ENCODE measurements at places on chromosomes 1 and 21.

GRCh38 chr1:152996633-152997400 lies 4.7 kb upstream of the SPRR3 start:
- H3K4me1 ChIP-seq, result no peaks in the 10 kb centered on the region
- no peaks in the 10 kb centered on the region for H3K36me3 ChIP-seq
- peaks cover 9% of the 10 kb centered on the region for H3K27me3 ChIP-seq
- DNase-seq, result no peak

GRCh38 chr1:16905868-16906702 lies 10.3 kb downstream of the RNU1-2 start:
- no peak overlapping the region for H3K4me3 ChIP-seq
- DNase-seq, result no peak
- H3K27ac ChIP-seq, result no peak overlapping the region
- peaks cover 1% of the 10 kb centered on the region for H3K27me3 ChIP-seq
- peaks cover 16% of the 10 kb centered on the region for H3K4me1 ChIP-seq
- no peaks in the 10 kb centered on the region for H3K36me3 ChIP-seq

GRCh38 chr1:234980645-234981396 lies 147.8 kb downstream of the TOMM20 start:
- no peaks in the 10 kb centered on the region for H3K36me3 ChIP-seq
- H3K4me1 ChIP-seq, result peaks cover 46% of the 10 kb centered on the region
- H3K27me3 ChIP-seq, result no peaks in the 10 kb centered on the region
- DNase-seq, result peak; percentile 51
- peak overlapping the region; percentile 97 for H3K27ac ChIP-seq
- H3K4me3 ChIP-seq, result peak overlapping the region; percentile 43

- no peak overlapping the region for H3K4me3 ChIP-seq
- H3K27me3 ChIP-seq, result peaks cover 4% of the 10 kb centered on the region
- no peak overlapping the region for H3K27ac ChIP-seq
- DNase-seq, result no peak
Measured at GRCh38 chr1:63129855-63130254, 192.5 kb upstream of the FOXD3 start.

- H3K27ac ChIP-seq, result peak overlapping the region; percentile 13
- peaks cover 15% of the 10 kb centered on the region for H3K36me3 ChIP-seq
- H3K27me3 ChIP-seq, result no peaks in the 10 kb centered on the region
Measured at GRCh38 chr1:116525440-116525839, 45.4 kb downstream of the CD58 start.

DNA sequence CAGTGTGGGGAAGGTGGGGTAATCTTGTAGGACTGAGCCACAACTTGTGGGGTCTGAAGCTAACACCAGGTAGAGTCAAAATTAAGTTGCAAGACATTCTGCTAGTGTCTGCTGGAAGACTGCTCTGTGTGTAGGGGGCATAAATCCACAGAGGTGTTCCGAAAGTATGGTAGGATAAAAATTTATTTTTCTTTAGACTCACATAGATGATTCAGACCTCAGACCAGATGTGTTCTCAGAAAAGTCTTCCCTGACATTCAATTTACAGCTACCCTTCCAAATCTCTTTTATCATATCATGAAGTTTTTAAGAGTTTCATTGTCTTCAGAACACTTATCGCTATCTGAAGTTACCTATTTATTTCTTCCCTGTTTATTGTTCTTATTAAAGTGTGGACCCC lies 21.3 kb downstream of the DUSP10 start:
- H3K27ac ChIP-seq, result no peak overlapping the region
- peaks cover 17% of the 10 kb centered on the region for H3K36me3 ChIP-seq
- H3K4me1 ChIP-seq, result peaks cover 23% of the 10 kb centered on the region
- DNase-seq, result no peak
- no peak overlapping the region for H3K4me3 ChIP-seq
- H3K27me3 ChIP-seq, result no peaks in the 10 kb centered on the region

GRCh38 chr1:185971688-185972087 lies 237.5 kb downstream of the HMCN1 start:
- H3K27ac ChIP-seq, result no peak overlapping the region
- H3K4me1 ChIP-seq, result no peaks in the 10 kb centered on the region
- no peak overlapping the region for H3K4me3 ChIP-seq
- no peak for DNase-seq
- peaks cover 6% of the 10 kb centered on the region for H3K27me3 ChIP-seq

GRCh38 chr1:110462964-110463363 lies 12.0 kb downstream of the PROK1 start:
- no peak overlapping the region for H3K27ac ChIP-seq
- DNase-seq, result no peak
- H3K27me3 ChIP-seq, result no peaks in the 10 kb centered on the region
- H3K4me1 ChIP-seq, result peaks cover 2% of the 10 kb centered on the region
- H3K36me3 ChIP-seq, result no peaks in the 10 kb centered on the region
- H3K4me3 ChIP-seq, result no peak overlapping the region

- DNase-seq, result no peak
- no peaks in the 10 kb centered on the region for H3K4me1 ChIP-seq
- H3K27me3 ChIP-seq, result peaks cover 8% of the 10 kb centered on the region
- no peak overlapping the region for H3K27ac ChIP-seq
- no peak overlapping the region for H3K4me3 ChIP-seq
Measured at GRCh38 chr1:221309723-221310122, 430.5 kb downstream of the HLX start.

DNA sequence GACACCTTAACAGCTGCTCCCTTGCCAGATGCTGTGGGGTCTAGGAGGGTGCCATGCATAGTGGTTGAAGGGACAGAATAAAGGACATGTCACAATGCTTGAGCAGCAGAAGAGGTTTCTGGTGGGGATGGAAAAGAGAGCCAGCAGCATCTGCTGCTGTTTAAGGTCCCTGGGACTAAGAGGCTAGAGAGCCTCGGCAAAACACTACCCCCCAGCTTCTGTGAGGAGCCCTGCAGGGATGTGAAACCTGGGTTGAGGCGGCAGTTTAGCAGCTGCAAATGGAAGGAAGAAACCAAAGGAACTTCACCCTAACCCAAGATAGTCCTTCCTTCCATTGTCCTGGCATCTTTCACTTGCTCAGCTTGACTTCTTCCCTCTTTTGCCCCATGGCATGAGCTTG lies 39.4 kb downstream of the PLXNA2 start:
- no peaks in the 10 kb centered on the region for H3K36me3 ChIP-seq
- no peak overlapping the region for H3K4me3 ChIP-seq
- no peak for DNase-seq
- H3K4me1 ChIP-seq, result no peaks in the 10 kb centered on the region

DNA sequence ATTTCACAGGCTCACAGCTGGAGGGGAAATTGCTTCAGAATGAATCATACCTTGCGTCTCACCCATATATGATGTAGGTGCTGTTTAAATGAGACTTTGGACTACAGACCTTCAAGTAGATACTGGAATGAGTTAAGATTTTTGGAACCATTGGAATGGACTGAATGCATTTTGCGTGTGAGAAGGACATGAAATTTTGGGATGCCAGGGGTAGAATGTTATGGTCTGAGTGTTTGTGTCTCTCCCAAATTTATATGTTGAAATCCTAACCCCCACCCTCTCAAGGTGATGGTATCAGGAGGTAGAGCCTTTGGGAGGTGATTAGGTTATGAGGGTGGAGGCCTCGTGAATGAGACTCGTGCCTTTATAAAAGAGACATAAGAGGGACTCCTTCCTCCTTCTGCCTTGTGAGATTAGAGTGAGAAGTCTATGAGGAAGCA lies 41.4 kb downstream of the KCNK1 start:
- no peak for DNase-seq
- H3K4me1 ChIP-seq, result no peaks in the 10 kb centered on the region
- no peak overlapping the region for H3K4me3 ChIP-seq
- no peak overlapping the region for H3K27ac ChIP-seq
- H3K27me3 ChIP-seq, result no peaks in the 10 kb centered on the region
- H3K36me3 ChIP-seq, result no peaks in the 10 kb centered on the region

DNA sequence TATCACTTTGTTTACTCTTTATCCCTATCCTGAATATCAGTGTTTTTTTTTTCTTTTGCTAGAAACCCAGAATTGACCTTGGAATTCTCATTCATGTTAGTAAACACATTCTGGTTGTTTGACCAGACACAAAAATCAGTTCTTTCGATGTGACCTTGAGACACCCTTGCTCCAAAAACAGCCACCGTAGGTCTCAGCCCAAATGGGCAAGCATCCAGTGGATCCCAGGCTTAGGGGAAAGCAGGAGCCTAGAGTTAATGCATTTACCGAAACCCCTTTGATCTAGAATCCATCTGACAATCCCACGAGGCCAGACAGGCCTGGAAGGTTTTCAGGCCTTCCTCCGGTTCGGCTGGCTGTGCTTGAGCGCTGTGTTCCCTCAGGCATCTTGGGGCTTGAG lies 47.6 kb downstream of the IRF2BP2 start:
- no peak overlapping the region for H3K27ac ChIP-seq
- no peaks in the 10 kb centered on the region for H3K4me1 ChIP-seq
- H3K4me3 ChIP-seq, result no peak overlapping the region
- H3K27me3 ChIP-seq, result no peaks in the 10 kb centered on the region
- H3K36me3 ChIP-seq, result no peaks in the 10 kb centered on the region

DNA sequence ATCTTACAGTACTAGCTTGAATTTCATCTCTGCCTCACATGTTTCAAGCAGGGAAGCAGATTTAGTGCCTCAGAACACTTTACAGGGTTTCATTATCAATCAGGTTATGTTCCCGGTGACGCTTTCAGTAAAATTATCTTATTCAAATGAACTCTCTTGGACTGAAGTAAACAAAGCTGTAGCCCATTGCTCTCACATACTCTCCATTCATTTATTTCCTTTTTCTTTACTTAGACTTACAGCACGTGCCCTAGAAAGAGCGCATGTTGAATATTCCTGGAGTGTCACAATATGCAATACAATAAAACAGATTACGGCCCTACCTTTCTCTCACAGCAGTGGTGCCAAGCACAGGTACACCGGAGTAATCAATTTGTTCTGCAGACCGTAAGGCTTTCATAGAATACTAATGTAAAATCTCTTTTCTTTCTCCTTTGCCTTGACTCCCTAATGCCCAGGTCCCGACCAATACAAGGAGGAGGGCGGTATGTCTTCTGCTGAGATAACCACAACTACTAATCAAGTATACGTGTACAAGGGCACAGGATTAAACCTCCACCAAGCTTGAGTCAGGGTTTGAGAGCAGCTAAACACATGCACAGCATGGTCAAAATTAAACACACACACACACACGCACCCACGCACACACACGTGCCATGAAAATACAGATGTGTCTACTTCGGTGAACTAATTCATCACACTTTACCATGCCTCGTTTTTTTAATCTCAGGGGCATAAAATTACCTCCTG lies 62.8 kb downstream of the NRIP1 start:
- DNase-seq, result no peak
- peak overlapping the region; percentile 21 for H3K27ac ChIP-seq
- H3K36me3 ChIP-seq, result peaks cover 7% of the 10 kb centered on the region
- H3K4me3 ChIP-seq, result no peak overlapping the region
- H3K27me3 ChIP-seq, result no peaks in the 10 kb centered on the region

- peaks cover 35% of the 10 kb centered on the region for H3K36me3 ChIP-seq
- H3K27me3 ChIP-seq, result no peaks in the 10 kb centered on the region
- H3K4me1 ChIP-seq, result no peaks in the 10 kb centered on the region
- H3K4me3 ChIP-seq, result no peak overlapping the region
- H3K27ac ChIP-seq, result no peak overlapping the region
- DNase-seq, result no peak
Measured at GRCh38 chr1:59516881-59517280, 220.0 kb downstream of the FGGY start.

DNA sequence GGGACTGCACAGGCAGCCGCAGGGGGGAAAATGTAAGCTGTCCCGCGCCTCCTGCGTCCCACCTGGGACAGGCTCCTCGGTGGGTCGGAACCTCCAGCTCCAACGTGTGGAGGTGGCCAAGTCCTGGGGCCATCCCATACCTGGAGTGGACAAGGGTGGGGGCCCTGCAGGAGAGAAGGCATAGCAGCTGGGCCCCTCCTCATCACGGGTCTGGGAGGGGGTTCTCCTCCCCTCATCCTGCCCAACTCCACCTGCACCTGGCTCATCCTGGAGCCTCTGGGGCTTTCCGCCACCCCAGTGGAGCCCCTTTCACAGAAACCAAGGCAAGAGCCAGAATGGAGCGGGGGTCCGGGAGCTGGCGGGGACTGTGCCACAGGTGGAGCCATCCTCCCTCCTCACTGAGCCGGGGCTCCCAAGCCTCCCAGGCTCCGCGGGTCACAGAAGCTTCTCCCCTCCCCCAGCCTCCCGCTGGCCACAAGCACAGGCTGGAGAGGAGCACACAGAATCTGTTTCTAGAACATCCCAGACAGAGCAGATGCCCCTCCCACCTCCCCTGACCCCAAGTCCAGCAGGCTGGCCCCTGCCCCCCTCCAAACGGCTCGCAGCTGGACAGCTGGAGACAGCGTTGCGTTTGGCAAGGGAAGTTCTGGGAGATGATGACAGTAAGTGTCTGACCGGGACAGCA lies 65.8 kb downstream of the MEGF6 start:
- peaks cover 13% of the 10 kb centered on the region for H3K27me3 ChIP-seq
- H3K27ac ChIP-seq, result no peak overlapping the region
- no peak for DNase-seq
- H3K4me3 ChIP-seq, result no peak overlapping the region
- H3K36me3 ChIP-seq, result no peaks in the 10 kb centered on the region

GRCh38 chr1:51564124-51564523 lies 45.1 kb upstream of the EPS15 start:
- H3K4me3 ChIP-seq, result no peak overlapping the region
- no peaks in the 10 kb centered on the region for H3K36me3 ChIP-seq
- no peak for DNase-seq
- H3K27ac ChIP-seq, result no peak overlapping the region

DNA sequence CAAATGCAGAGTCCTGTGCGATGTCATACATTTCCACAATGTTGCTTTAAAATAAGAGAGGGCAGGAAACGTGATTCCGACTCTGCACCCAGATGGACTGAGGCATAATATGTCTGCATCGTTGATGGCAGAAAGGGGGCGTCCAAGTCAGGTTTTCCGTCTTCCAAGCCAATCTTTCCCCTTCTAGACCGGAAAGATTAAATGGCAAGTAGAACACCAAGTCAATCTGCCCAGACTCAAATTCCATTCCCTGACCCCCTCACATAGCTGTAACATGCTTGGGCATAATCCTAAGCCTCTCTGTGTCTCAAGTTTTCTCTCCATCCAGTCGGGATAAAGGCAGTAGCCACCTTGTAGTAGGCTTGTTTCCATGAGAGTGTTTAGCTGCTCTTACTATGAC lies 14.4 kb downstream of the PCP4 start:
- H3K4me3 ChIP-seq, result no peak overlapping the region
- DNase-seq, result no peak
- H3K4me1 ChIP-seq, result no peaks in the 10 kb centered on the region
- no peaks in the 10 kb centered on the region for H3K27me3 ChIP-seq

All from memory B cell (primary cell).